ENCODE measurements at places on chromosomes 7 and 10.

DNA sequence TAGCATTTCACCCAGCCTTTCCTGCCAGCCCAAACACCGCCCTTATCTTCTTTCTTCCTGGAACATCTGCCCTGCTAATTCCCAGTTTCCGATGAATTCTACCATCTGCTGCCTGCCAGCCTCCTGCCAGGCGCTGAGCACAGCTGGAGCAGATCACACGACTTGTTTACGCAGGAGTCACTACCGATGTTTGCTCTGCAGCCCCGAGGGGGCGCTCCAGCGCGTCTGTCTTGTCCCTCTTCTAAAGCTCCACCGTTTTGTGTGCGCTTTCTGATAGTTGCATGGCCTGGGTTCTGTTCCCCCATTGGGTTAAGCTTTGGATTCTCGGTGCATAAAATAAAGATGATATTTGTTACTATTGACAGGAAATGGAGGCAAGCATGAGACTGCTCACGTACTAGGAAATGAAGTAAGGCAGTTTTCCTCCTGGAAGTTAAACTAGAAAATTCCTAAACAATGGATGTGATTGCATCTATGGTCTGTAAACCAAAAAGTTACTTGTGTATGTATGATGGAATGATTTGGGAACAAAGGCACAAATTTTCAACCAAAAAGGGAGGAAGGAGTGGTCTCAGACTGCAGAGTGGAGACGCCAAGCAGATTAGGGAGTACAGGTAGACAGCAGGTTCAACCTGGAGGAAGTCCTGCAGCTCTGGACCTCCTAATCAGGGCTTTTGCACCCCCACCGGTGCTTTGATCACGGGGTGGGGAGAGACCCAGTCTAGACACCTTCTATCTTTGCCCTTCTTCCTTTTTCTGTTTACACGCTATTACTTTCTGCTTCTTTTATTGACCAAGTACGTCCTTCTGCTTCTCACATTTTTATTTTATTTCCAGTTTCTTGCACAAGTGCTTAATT is 2.2 kb upstream of the RBM17 start:
- peak; percentile 64 for DNase-seq

DNA sequence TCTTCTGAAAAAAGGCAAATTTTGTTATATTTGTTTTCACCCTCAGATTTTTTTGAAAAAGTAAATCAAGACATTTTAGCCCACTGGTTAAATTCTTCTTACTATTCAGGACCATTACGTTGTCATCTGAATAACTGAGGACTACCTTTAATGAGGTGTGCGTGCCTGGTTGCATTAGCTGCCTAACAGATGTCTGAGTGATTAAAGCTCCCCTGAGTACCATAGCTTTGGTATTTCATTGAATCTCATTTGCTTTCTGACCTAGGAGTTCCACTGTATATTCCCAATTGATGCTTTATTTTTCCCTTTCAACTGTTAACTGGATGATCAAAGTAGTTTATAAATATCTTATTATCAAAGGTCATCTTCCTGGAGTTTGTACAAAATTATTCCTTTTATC is 410.0 kb upstream of the SEMA3D start:
- DNase-seq = no peak

- no peak for DNase-seq
Measured at GRCh38 chr10:58733436-58733835, 220.8 kb downstream of the BICC1 start.

- DNase-seq = no peak
Measured at GRCh38 chr7:51346126-51346525, 29.5 kb upstream of the COBL start.

DNA sequence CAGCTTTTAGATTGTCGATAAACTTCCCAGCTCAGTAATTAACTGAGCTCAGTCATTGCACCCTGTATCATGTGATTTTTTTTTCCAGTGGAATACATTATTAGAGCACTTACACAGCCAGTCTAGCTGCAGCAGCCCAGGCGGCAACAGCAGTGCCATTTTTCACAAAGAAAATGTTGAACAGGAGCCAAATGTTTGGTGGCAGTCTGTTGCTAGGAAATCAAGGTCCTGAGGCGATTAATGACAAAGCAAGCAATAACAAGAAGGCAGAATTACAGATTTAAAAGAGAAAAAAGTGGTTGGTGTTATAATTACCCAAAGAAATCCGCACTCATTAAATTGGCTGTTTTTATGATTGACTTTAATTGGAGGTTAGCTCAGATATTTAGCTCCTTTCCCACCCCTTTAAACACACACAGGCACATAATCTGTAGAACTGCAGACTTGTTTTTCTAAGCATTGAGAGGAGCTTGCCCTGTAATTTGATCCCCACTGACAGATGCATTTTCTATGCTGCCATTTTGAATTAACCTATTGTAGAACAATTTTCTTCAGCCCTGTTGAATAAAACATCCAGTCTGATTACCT is 267.4 kb downstream of the ADK start:
- DNase-seq = no peak

- no peak for DNase-seq
Measured at GRCh38 chr10:75371010-75371409, 30.6 kb downstream of the ZNF503 start.

- DNase-seq = no peak
Measured at GRCh38 chr7:6482743-6483119, 35.0 kb upstream of the DAGLB start.

- no peak for DNase-seq
Measured at GRCh38 chr7:26863518-26864308, 677 bp downstream of the SKAP2 start.

DNA sequence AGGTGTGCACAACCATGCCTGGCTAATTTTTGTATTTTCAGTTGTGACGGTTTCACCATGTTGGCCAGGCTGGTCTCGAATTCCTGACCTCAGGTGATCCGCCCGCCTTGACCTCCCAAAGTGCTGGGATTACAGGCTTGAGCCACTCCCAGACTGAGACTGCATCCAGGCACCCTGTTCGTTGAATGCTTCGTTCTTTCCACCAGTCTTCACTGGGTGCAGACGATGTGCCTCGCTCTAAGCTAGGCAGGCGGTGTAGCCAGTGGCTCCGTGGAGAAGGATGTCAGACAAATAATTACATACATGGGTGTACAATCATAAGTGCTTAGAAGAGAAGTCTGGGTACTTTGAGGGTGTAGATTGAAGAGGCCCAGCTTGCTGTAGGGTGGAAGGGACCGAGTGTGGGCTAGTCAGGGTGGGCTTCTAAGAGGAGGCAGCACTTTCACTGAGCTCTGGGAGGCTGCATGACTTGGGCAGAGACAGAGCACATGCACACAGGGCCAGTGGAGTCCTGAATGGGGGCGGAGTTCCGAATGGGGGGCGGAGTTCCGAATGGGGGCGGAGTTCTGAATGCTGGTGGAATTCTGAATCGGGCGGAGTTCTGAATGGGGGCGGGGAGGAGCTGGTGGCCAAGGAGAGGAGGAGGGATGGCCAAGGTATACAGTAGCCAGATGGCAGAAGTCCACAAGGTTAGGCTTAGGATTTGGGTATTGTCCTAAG is 74.3 kb downstream of the COL26A1 start:
- DNase-seq = no peak

GRCh38 chr7:87874066-87874465 is 2.1 kb downstream of the SLC25A40 start:
- no peak for DNase-seq

DNA sequence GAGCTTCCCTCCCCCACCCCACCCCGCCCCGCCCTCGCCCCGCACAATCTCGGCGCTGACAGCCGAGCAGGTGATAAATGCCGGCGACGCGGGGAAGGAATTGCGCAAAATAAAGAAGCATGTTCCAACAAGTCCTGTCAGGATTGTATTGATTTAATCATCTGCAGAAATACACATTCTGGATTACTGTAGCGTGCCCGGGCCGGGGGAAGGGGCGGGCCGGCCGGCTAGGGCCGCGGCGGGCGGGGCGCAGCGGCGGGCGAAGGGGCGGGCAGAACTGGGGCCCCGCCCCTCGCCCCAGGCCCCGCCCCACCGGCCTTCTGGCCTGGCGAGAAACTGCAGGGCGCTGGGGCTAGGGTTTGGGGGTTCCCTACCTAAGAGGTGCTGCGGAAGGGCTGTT is 88.9 kb upstream of the PAX2 start:
- DNase-seq = no peak

DNA sequence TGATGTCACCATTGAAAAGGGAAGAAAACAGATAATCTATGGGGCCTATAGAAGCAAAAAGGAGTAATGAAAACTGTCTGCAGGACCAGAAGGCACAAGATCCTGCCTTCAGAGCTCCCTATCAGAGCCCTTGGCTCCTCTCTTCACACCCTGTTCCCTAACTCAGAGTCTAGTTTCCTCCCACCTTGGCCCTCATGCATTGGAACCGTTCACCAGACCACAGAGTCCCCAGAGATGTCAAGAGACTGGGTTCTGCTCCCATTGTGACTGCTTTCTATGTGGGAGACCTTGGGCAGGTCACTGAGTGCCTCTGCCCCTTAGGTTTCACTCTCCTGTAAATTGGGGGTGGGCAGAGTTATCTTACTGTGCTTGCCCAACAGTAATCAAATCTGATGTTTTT is 80.1 kb upstream of the RPA3 start:
- no peak for DNase-seq

DNA sequence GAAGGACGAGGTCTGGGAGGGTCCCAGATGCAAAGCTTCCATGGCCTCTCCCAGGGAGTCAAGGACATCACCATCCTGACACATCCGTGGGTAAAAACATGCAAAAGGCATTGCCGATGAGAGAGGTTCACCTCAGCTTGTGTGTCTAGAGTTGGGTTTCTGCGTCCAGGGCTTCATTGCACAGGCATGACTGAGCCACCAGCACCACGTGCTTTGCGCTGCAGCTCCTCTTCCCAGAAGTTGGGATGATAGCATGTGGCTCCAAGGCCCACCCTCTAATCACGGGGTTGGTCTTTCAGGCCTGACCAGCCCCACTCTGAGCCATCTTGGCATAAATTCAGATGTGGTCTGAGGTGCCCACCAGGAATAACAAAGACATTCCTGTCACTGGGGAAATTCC is 7.1 kb upstream of the RASGEF1A start:
- DNase-seq = no peak

- DNase-seq = no peak
Measured at GRCh38 chr7:138872576-138872975, 74.6 kb upstream of the ATP6V0A4 start.

- DNase-seq = no peak
Measured at GRCh38 chr7:159097661-159098423, 46.8 kb downstream of the VIPR2 start.

DNA sequence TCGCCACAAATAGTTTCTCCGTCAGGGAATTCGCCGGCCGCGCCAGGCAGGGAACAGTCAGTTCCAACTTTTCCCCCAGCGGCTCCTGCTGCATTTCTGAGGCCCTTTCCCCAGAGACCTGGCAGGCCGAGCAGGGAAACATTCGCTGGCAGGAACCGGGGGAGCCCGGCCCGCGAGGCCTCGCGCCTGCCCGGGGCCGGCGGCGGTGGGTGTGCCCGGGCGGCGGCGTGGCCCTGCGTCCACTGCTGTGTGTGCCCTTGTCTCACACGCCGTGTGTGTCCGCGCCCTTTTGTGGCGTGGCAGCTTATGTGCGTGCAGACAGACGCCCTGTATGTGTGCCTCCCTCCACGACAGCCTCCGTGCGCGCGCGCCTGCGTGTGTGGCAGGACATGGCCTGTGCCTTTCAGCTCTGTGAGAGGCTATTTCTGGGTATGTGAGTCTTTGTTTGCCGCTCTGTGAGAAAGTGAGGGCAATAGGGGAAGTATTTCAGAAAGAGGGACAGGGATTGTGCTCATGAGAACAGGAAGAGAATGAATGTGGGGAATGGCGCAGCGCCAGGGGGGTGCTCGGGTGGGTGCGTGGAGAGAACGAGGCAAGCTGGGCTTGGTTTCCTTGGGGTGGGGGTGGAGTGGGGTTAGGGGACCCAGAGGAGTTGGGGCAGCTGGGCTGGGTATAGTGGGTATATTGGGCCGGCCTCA is 689 bp upstream of the SMARCD3 start:
- DNase-seq = peak; percentile 38

DNA sequence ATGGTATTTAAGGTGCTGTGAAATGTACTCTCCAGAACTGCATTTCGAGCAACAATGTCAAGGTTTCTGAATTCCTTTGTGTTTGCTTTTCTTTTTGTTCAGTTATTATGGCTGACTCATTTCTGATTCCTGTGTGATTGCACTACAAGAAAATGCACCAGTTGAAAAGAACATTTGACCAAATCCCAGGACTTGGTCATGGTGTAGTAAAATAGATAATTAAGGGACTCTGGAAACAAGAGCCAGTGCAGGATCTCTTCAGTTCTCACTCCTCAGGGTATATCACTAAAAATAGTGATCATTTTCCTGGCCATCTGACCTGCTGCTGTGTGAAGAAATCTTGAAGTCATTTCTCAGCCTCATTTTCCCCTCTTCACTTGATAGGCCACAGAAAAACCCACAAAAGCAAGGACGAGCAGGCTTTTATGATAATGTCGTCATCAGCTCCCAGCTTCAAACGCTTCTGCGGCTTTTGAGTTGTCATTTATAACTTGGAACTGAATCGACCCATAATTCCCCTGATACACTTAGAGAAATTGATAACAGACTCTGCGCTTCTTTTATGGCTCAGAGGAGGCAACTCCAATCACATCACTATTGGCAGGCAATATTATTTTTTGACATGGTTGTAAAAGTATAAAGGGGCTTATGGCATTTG is 274.7 kb downstream of the HDAC9 start:
- DNase-seq = peak; percentile 74

DNA sequence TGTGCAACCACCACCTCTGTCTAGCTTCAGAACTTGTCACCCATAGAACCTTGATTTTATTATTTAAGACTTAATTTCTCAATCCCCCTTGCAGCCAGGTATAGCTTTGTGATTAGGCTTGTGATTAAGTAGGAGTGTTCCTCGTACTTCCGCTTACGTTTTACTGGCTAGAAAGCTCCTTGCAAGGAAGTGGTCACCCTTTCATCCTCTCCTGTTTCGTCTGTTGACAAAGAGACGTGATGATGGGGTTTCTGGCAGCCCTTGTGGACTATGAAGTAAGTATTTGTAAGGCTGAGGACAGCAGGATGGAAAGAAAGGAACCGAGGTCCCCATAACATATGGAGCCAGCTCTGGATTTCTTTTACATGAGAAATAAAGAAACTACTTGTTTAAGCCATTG is 86.5 kb upstream of the KDM7A start:
- no peak for DNase-seq

DNA sequence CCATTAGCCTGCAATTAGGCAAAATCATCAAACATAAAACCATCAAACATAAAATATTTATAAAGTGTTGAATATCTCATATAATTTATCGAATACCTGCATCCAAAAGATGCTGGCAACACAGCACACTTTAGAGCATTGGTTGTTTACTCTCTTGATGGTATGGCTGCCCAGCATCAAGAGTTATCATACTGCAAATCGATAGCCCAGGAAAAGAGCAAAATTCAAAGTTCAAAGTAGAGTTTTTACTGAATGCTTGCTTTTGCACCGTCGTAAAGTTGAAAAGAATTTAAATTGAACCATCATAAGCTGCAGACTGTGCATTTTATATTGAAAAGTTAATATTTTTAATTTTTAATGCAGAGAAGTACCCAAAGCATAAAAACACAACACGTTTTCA is 4.2 kb upstream of the GSTO2 start:
- DNase-seq = no peak

DNA sequence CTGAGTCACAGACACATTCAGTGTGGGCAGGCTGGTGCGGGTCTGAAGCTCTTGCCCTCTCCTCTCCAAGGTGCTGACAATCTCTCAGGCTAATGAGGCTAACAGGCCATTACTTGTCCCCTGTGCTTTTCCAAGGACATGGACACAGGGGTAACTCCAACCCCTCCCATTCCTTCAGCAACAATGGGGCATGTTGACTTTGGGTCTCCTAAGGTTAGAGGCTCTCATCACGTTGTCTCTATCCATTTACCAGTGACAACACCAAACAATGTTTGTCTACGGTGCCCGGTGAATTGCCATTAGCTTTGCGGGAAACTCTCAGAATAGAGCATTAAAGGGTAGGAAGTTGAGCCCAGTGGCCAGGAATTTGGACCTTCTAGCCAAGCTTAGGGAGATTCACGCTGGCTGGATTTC is 101.6 kb upstream of the TNS3 start:
- no peak for DNase-seq

Data from GM04504 (cell line).